Stimulated activated CD4-positive, alpha-beta T cell treated with anti-CD3 and anti-CD28 coated beads, Interleukin-1b, Interleukin-23, amount 100 ng/mL, for 1 hour (primary cell): ENCODE measurements at places on chromosomes 5 and 9.

DNA sequence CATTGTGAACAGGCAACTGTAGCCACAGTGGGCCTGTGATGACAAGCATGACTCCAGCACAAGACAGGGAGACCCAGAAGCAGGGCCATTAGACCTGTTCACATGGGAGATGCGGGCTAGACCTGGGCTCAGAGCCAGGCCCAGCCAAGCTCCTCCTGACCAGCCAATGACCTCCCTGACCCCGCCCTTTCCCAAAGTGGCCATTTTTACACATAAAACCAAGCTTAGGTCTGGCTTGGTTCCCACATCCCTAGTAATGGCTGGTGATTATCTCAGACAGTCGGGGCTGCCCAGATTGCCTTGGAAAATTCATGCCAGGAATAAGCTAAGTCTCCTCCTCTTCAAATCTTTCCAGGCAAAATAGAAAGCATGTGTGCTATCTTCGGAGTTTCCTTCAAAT is 94.1 kb downstream of the FRMD3 start:
- no peak for DNase-seq

DNA sequence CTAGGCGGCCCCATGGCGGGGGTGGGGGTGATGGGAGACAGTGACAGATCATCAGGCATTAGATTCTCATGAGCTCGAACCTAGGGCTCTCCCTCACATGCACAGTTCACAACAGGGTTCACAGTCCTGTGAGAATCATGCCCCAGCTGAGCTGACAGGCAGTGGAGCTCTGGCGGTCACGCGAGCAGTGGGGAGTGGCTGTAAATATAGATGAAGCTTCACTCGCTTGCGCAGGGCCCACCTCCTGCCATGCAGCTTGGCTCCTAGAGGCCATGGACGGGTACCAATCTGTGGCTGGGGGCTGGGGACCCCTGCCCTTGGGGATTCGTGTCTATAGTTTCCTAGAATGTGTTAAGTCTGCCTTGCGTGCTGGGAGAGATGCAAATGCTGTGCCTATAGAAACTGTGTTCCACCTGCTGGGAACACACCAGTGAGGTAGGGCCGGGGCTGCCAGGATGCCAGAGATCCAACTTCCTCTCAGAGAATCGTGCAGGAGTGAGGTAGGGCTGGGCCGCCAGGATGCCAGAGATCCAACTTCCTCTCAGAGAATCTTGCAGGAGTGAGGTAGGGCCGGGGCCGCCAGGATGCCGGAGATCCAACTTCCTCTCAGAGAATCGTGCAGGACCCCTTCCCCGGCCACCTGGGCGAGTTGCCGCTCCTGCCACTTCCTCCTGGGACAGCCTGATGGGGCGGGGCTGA is 14.1 kb upstream of the EXOC3 start:
- no peak for DNase-seq

DNA sequence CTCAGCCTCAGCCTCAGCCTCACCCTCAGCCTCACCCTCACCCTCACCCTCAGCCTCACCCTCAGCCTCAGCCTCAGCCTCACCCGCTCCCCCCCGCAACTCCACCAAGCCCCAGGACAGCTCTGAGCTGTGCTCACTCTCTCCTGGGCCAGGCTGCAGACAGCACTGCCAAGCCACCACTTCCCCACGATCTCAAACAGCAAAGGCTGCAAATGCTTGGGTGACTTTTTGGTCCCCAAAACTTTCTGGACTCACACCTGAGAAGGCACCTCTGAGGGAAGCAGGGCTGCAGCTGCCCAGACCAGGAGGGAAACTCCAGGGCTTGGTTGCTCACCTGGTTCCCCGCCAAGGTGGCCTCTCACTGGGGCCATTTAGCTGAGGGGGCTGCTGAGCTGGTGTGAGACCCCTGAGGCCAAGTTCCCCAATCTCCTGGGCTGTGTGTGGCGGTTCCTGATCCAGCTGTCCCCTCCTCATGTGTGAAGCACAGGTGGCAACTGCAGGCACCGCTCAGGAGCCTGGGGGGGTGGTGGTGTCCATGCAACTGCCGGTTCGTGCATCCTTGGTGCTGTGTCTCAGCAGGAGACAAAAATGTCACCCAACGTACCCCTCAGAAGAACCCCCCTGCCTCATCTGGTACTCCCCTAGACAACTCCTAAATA is 17.8 kb downstream of the MRPL36 start:
- DNase-seq, result no peak

DNA sequence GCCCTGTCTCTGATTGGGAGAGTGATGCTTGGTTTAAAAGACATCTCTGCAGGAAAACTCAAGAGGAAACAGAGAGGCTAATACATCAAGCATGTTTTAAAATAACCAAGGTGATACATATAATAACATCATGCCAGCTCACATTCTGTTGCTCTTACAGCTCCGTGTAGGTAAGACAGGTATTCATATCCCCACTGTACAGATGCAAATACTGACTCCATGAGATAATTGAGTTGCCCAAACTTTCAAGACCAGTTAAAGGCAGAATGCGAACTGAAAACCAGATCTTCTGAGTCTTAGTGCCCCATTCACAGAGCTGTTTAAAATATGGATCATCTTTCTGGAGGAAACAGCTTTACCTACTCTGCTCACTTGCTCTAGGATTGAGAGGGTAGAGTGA is 214.0 kb downstream of the PIK3R1 start:
- DNase-seq, result no peak

DNA sequence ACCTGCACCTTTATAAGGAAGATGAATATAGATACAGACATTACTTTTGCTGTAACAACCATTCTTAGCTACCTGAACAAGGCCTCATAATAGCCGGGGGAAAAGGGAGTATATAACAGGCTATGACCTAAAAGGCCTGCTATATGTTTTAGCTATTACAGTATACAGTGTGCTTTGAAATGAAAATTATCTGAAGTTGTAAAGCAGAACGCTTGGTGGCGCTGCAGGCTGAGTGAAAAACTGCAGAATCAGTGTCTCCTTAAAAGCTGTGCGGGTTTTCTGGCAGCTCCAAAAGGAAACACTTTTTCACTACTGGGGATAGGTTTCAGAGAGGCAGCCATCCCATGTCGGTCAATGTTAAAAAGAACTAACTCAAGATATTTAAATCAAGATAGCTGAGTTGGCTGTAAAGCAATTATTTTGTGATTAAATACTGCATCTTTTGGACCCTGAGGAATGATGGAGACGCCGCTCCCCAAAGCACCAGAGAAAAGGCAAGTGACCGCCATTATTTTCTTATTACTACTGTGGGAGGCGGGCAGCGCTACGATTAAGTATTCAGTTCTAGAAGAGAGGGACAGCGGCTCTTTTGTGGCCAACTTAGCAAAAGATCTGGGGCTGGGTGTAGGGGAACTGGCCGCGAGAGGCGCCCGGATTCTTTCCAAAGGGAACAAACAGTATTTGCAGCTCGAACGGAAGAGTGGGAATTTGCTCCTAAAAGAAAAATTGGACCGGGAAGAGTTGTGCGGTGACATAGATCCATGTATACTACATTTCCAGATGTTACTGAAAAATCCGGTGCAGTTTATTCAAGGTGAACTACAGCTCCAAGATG is 5.9 kb downstream of the PCDHB6 start:
- no peak for DNase-seq

- no peak for DNase-seq
Measured at GRCh38 chr5:72138943-72139521, 31.8 kb downstream of the MAP1B start.

- no peak for DNase-seq
Measured at GRCh38 chr9:126609191-126609590, 4.5 kb upstream of the LMX1B start.

- DNase-seq, result no peak
Measured at GRCh38 chr5:97297063-97297703, 114.1 kb upstream of the RIOK2 start.
